Cortex of kidney (tissue), 1 donor: ENCODE measurements at places on chromosomes 5 and 9.

DNA sequence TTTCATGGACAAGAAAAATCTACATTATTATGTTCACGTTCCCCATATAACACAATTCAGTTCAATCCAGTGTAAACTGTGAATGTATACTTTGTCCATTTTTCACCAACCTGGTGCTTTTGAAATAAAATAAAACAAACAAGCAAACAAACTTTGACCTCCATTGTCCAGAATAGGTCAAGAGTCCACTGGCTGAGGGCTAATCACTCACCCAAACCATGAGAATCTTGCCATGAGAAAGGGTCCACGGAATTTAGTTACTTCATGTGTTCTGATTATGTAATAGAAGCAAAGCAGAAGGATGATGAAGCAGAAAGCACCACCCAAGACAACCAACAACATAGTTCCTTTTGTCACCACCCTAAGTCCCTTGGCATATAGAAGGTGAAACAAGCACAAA, 28.7 kb downstream of the DIAPH1 start:
- no peak for DNase-seq

- DNase-seq: no peak
Observed at GRCh38 chr9:96450613-96451528, 902 bp downstream of the HABP4 start.

- DNase-seq: no peak
Observed at GRCh38 chr9:105064248-105065097, 136.5 kb upstream of the ABCA1 start.

- no peak for DNase-seq
Observed at GRCh38 chr5:139575751-139576150, 14.6 kb downstream of the UBE2D2 start.

DNA sequence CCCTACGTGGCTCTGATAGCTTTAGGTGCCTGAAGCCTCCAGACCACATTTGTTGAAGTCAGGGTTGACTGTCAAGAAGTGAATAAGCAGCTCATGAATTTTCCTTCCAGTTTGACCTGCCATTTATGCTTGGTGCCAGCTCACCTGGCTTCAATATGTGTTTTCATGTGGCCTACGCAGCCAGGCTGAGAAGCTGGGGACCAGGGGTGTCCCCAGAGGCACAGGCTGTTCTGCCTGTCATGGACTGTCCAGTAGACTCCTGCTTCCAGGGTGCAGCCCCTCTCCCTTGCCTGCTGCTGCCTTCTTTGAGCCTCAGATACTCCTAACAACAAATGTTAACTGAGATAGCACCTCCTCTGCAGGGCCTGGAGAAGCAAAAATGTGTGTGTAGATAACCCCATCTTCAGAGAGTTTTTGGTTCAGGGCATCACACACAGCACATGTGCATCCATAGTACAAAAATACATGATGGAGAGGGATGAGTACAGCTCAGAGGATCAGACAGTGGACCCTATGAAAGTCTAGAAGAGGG, 5.8 kb downstream of the TNFAIP8 start:
- no peak for DNase-seq

GRCh38 chr5:69238760-69239251, 4.1 kb downstream of the CDK7 start:
- DNase-seq: no peak

GRCh38 chr5:96636046-96636445, 26.1 kb upstream of the CAST start:
- DNase-seq: no peak

GRCh38 chr9:36731068-36731956, 158.6 kb downstream of the MELK start:
- no peak for DNase-seq

- DNase-seq: no peak
Observed at GRCh38 chr9:105295201-105295550, 50.7 kb downstream of the SLC44A1 start.

GRCh38 chr5:87944553-87945285, 323.9 kb downstream of the TMEM161B start:
- no peak for DNase-seq

GRCh38 chr5:58259685-58260152, 200.2 kb downstream of the PLK2 start:
- no peak for DNase-seq

- DNase-seq: no peak
Observed at GRCh38 chr5:143757116-143757515, 54.8 kb upstream of the HMHB1 start.

DNA sequence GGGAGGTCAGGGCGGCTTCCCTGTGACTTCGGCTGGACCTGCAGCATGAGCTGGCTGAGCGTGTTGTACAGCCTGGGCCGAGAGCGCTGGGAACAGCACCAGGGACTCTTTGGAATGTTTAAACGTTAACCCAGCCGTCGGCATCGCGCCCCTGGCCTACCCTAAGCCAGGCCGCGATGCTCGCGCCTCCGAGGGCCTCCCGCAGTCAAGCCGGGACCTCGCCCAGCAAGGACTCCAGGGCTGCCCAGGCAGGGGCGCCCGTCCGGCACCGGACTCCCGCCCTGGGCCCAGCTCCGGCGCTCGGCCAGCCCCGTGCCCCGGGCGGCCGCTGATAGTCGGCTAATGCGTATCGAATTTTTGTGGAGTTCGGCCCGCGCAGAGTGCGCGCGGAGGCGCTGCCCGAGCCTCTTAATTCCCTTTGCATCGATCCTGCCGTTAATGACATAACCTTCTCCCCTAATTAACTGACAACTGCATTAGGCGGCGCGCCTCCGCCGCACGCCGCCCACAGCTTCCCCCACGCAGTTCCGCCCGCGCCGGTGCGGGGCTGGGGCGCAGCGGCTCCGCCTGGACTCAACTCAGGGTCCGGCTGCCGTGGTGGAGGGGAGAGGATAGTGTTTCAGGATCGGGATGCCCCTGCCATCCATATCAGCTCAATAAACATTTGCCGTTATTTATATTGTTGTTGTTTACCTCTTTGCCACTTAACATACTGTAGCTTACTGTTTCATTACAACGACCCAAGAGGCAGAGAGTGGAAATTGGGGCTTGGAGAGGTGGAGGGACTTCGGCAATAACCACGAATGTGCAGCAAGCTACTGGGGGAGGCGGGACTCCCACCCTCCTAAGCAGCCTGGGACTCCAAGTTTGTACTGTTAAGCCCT, 28.8 kb upstream of the CDC23 start:
- no peak for DNase-seq

- DNase-seq: no peak
Observed at GRCh38 chr5:8729437-8729836, 816.4 kb downstream of the SEMA5A start.

DNA sequence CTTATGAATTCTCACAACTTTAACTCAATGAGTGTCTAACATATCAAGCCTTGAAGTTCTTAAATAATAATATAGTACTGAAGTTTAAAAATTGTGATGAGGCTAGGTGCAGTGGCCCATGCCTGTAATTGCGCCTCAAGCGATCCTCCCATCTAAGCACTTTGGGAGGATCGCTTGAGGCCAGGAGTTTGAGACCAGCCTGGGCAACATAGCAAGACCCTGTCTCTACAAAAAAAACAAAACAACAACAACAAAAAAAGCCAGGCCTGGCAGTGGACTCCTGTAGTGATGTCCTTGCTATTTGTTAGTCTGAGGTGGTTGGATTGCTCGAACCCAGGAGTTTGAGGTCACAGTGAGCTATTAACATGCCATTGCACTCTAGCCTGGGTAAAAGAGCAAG, 98.4 kb downstream of the ADGRV1 start:
- DNase-seq: no peak

DNA sequence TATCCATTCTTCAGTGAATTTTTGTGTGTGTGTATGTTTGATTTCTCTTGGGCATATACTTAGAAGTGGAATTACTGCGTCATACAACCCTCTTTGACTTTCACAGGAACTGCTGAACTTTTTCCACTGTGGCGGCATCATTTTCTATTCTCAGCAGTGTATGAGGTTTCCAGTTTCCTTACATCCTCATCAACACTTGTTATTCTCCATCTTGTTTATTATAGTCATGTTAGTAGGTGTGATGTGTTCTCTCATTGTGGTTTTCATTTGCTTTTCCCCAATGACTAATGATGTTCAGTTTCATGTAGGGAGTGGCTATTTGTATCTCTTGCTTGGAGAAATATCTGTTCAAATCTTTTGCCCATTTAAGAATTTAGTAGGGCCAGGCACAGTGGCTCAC, 2.6 kb downstream of the ZNF79 start:
- no peak for DNase-seq

DNA sequence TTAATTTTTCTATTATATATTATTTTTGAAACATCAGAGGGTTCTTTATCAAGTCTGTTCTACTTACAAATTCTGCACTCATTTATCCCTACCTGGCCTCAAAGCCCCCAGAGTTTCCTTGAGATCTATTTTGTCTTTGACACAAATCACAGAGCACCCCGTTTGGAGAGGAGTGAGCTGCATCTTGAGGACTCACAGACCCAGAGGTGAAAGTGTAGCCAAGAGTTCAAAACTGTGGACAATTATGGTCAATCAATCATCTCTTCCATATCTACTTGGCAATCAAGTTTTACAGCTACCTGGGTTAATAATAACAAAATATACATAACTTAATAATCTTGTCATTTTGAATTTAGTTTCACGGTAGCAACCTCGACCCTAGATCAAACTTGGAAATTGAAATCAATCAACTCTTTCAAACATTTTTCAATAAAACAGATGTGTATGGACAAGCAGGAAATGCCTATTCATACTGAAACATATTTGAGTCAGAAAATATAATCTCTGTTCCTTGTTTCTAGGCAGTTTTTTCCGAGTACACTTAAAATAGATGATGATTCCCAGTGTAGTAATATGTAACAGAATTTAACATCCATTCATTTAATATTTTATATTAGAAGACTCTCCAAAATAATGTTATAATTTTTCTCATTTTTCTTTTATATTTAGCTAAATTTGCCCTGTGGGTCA, 13.7 kb upstream of the SYK start:
- DNase-seq: no peak

DNA sequence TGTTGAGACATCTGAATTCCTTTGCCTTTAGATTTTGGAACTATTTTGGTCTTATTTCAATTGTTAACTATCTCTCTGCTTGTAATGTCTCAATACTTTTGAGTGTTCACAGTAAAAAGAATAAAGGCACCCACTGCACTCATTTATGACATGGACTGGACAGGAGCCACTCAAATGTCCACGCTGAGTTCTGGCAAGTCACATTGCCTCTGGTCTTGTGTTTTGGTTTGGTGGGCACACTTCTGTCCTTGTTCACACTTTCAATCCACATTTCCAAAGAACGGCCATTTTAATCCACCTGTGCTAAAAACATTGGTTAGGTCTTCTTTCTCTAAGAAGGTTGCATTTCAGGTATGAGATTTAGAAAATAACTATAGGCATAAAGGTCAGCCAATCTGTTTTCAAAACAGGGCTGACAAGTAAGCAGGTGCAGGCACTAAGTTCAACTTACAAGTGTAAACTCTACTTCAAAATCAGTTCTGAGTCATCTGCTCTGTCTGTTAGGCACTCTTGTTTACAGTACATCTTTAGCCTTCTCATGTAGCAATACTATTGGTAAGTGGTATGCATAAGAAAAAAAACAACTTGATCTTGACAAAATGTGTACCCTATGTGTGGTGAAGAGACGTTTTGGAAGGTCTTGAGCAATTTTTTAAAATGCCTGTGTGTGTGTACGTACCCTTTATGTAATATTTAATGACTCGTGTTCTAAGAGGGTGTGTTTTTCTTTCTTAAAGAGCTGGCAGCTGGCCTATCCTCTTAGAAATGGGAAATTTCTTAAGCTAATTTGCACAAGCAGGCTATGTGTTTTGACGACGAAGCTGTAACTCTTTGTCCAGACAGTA, 31.5 kb upstream of the ZFAND5 start:
- no peak for DNase-seq

- no peak for DNase-seq
Observed at GRCh38 chr5:127307868-127308267, 17.3 kb downstream of the MEGF10 start.

GRCh38 chr5:158039441-158039840, 180.5 kb upstream of the CLINT1 start:
- DNase-seq: no peak

DNA sequence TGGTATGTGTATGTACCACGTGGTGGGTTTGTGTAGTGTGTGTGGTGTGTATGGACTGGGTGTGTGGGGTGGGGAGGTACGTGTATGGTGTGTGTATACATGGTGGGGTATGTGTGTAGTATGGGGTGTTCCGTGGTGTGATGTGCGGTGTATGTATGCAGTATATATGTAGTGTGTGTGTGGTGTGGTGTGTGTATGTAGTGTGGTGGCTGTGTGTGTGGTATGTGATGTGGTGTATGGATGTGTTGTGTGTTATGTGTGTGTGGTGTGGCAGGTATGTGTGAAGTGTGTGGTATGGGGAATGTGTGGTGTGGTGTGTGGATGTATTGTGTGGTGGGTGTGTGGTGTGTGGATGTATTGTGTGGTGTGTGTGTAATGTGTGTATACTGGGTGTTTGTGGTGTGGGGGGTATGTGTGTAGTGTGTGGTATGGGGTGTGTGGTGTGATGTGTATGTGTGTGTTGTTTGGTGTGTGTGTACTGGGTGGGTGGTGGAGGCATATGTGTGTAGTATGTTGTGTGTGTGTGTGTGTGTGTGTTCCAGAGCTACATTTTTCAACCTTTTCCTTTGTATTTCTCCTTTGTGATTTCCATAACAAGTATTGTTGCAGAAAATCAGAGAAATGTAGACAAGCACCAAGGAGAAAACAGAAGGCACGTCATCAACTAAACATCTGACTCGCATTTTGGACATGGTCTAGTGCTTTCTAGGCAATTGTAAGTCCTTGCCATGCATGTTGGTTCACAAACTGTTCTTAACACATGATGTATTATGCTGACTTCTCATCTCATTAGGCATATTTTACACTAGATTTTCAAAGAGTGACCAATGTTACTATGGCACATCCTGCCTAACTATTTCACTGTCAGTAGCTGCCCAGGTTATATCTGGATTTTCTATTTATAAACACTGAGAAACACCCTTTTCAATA, 13.2 kb downstream of the SEMA4D start:
- DNase-seq: no peak

- no peak for DNase-seq
Observed at GRCh38 chr5:32323741-32324140, 11.0 kb upstream of the MTMR12 start.

- no peak for DNase-seq
Observed at GRCh38 chr5:2610986-2611385, 140.5 kb downstream of the IRX2 start.

DNA sequence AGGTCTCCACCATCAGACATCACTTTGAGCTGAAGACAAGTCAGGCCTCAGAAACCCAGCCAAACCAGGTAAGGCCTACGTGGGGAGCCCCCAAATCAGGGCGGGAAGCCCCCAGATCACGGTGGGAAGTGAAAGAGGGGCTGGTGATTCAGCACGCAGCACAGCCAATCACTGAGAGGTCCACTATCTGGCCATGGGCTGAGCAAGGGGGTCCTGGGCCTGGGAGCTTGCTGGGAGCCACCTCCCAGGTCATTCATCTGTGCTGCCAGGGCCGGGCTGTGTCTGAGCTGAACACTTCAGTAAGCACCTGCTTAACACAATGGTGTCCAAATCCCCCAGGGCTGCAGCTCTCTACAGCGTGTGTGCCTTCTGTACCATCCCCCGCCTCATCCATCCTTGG, 15.5 kb downstream of the MED10 start:
- DNase-seq: no peak
